ENCODE measurements at places on chromosomes 3 and 15. TPM values are rescaled to one million over a fixed set of nuclear protein-coding genes. Genes with fewer than 3 reads are reported as not detected.

Gene GOLGA6D
- total RNA-seq: not detected

Gene TMCO5A
- total RNA-seq: not detected

Gene EFCC1
- 0.45 TPM for total RNA-seq

Gene MINDY4B
- not detected for total RNA-seq

Gene STIMATE
- 23.6 TPM for total RNA-seq

Gene FSIP1
- total RNA-seq: 0.62 TPM

Gene MAP2K5
- 17.0 TPM for total RNA-seq

Gene PARP15
- total RNA-seq: 9.1 TPM

Gene SCN5A
- 0.39 TPM for total RNA-seq

Gene ISLR
- total RNA-seq: not detected

Gene REC114
- not detected for total RNA-seq

Gene UBXN7
- total RNA-seq: 57.5 TPM

Gene SH2D7
- total RNA-seq: not detected

Gene CLDN16
- total RNA-seq: not detected

Gene CFAP100
- not detected for total RNA-seq

Gene TRAT1
- 15.2 TPM for total RNA-seq

Gene ADAMTSL3
- total RNA-seq: not detected

Gene PLSCR4
- not detected for total RNA-seq

Gene RTP1
- not detected for total RNA-seq

Gene CGNL1
- total RNA-seq: not detected

Gene VILL
- 14.4 TPM for total RNA-seq

Gene ACAD9
- 47.6 TPM for total RNA-seq

Gene ST8SIA2
- total RNA-seq: not detected

Gene CD96
- total RNA-seq: 70.3 TPM

Gene SKOR1
- 0.30 TPM for total RNA-seq

Gene EIF5A2
- 11.2 TPM for total RNA-seq

Gene CNTN3
- not detected for total RNA-seq

Gene MGLL
- 0.28 TPM for total RNA-seq

Gene IL16
- 110 TPM for total RNA-seq

Gene C3orf22
- not detected for total RNA-seq

Gene CPN2
- not detected for total RNA-seq

Gene KBTBD8
- total RNA-seq: 30.6 TPM

Gene ABHD10
- total RNA-seq: 56.2 TPM

Gene CHL1
- not detected for total RNA-seq

Gene GOLGA6A
- not detected for total RNA-seq

Gene GP9
- total RNA-seq: not detected

Gene CCDC13
- total RNA-seq: 0.49 TPM

Gene ZIC4
- not detected for total RNA-seq

Gene FBXW12
- not detected for total RNA-seq

Gene CALML4
- total RNA-seq: 5.4 TPM

Gene SLC24A5
- total RNA-seq: not detected

Gene FAM107A
- not detected for total RNA-seq

Gene GUCA1C
- not detected for total RNA-seq

Gene KLHL40
- total RNA-seq: not detected

Gene PLCH1
- 1.2 TPM for total RNA-seq

Gene DISP2
- total RNA-seq: 0.14 TPM

Gene UNC13C
- total RNA-seq: not detected

Gene CSPG4
- not detected for total RNA-seq

Gene TTLL13
- total RNA-seq: 0.54 TPM

Gene HRG
- not detected for total RNA-seq

Gene TTC23
- total RNA-seq: 3.7 TPM

Gene FBN1
- 0.29 TPM for total RNA-seq

Gene GOLGA8K
- 0.49 TPM for total RNA-seq

Gene ISG20
- total RNA-seq: 110 TPM

Gene QTRT2
- total RNA-seq: 51.1 TPM
